Mesenchymal stem cell (in vitro differentiated cells and primary cell): ENCODE measurements at places on chromosomes 2 and 18.

GRCh38 chr2:231563378-231563961 lies 29.2 kb upstream of the TEX44 start:
- H3K4me1 ChIP-seq, result no peaks in the 10 kb centered on the region
- no peaks in the 10 kb centered on the region for H3K36me3 ChIP-seq
- DNase-seq, result peak; percentile 73

DNA sequence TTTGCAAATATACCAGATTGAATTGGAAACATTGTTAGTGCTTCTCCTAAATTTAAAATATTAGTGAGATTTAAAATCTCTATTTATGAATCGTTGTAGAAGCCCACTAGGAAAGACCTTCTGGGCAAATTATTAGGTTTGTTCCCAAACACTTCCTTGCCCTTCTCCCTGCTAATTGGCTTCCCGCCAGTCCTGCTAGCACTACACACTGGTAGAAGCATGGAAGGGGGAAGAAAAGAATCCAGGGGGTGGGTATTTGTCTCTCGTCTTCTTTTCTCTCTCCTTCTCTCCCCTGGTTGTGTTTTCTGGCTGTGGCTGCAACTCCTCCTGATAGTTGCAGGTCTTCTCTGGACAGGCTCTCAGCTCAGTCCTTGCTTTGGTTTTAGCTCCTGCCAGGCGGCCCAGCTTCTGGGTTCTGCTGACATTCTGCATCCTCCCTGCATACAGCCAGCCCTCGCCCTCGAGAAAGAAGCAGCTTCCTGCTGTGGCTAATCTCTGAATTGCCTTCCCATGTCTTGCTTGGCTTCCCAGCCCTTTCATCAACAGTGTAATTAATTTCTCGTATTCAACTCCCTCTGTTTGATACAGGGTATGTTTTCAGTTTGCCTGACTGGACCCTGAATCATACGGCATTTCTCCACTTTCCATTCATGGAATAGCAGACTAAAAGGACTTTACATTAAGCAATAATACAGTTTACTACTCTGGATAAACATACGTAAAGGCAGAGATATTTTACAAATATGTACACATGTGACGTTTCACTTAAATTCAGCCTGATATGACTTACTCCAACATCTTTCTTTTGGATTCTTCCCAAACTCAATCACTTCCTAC lies 6.9 kb upstream of the PARD3B start:
- no peaks in the 10 kb centered on the region for H3K36me3 ChIP-seq
- DNase-seq, result peak; percentile 71
- H3K4me1 ChIP-seq, result peaks cover 5% of the 10 kb centered on the region
- peak overlapping the region; percentile 26 for H3K27ac ChIP-seq

DNA sequence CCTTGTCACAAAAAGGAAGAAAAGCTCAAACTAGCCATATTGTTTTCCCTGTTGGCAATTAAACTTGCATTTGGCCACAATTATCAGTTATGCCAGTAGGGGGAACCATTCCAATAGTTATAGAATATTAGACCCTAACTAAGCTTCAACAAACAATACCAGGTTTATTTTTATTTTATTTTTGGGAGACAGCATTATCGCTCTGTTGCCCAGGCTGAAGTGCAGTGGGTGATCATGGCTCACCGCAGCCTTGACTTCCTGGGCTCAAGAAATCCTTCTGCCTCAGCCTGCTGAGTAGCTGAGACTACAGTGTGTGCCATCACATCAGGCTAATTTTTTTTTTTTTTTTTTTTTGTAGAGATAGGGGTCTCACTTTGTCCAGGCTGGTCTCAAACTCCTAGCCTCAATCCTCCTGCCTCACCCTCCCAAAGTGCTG lies 102.1 kb downstream of the ATAD2B start:
- no peak overlapping the region for H3K4me3 ChIP-seq
- DNase-seq, result peak; percentile 64

GRCh38 chr2:74261204-74261864 lies 62.9 kb downstream of the MTHFD2 start:
- H3K4me3 ChIP-seq, result no peak overlapping the region
- peak; percentile 26 for DNase-seq
- no peak overlapping the region for H3K27ac ChIP-seq
- H3K27me3 ChIP-seq, result no peaks in the 10 kb centered on the region
- H3K4me1 ChIP-seq, result no peaks in the 10 kb centered on the region

DNA sequence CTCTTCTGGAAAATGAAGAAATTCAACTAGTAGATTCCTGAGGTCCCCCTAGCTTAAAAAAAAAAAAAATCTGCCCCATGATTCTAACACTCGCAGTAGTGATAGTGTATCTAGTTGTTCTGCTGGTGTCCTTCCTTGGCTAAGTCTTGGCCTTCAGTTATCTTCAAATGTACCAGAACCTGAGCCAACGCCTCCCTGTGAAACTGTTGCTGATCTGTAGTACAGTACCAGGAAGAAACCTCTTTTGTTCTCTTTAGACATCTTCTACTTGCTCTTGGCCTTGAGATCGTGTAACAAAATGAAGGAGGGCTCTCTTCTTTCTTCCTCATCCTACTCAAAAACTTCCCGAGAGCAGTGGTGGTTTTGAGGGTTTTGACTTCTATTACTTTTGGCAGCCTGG lies 31.0 kb downstream of the PLEK start:
- H3K27me3 ChIP-seq, result peaks cover 15% of the 10 kb centered on the region
- no peak overlapping the region for H3K4me3 ChIP-seq
- DNase-seq, result no peak
- no peak overlapping the region for H3K27ac ChIP-seq
- H3K36me3 ChIP-seq, result no peaks in the 10 kb centered on the region
- H3K4me1 ChIP-seq, result no peaks in the 10 kb centered on the region

DNA sequence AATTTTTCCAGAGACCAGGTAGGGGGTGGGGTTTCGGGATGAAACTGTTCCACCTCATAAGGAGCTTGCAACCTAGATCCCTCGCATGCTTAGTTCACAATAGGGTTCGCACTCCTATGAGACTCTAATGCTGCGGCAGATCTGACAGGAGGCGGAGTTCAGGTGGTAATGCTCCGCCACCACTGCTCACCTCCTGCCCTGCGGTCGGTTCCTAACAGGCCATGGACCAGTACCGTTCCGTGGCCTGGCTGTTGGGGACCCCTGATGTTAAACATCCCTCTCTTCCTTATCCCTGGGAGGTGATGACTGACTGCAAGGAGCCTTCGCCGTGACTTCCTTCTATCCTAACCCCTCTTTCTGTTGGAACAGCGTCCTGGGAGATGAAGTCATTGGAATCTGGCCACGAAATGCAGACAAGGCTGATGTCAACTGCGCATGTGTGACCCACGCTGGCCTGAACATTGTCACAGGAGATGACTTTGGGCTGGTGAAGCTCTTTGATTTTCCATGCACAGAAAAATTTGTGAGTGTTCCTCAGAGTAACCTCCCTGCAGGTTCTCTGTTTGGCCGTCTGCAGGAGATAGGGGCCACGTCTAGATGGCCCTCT lies 82.4 kb downstream of the RTN4 start:
- no peak for DNase-seq
- H3K4me1 ChIP-seq, result no peaks in the 10 kb centered on the region
- peaks cover 40% of the 10 kb centered on the region for H3K36me3 ChIP-seq
- no peak overlapping the region for H3K4me3 ChIP-seq
- H3K27me3 ChIP-seq, result no peaks in the 10 kb centered on the region
- no peak overlapping the region for H3K27ac ChIP-seq

GRCh38 chr18:55300421-55300935 lies 287.5 kb downstream of the TCF4 start:
- H3K36me3 ChIP-seq, result no peaks in the 10 kb centered on the region
- no peaks in the 10 kb centered on the region for H3K27me3 ChIP-seq
- H3K4me1 ChIP-seq, result no peaks in the 10 kb centered on the region
- no peak for DNase-seq

DNA sequence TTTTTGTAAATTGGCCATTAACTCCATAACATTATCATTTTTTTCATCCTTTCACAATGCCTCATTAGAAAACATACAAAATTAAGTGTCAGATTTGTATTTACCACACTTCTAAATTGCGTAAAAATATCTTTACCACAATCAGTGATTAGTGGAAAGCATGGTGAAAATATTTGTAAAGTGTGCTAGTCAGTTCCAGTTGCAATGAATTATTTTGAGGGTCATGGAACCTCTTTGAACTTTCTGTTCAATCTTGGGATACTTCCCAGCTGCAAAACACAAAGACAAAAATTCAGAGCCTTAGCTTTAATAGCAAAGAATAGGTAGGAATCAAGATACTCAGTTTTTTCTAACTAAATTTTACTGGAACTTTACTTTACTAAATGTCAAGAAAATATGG lies 4.0 kb upstream of the COL3A1 start:
- no peaks in the 10 kb centered on the region for H3K4me1 ChIP-seq
- no peaks in the 10 kb centered on the region for H3K36me3 ChIP-seq
- H3K4me3 ChIP-seq, result peak overlapping the region; percentile 49
- H3K27me3 ChIP-seq, result no peaks in the 10 kb centered on the region
- no peak overlapping the region for H3K27ac ChIP-seq
- peak; percentile 43 for DNase-seq

DNA sequence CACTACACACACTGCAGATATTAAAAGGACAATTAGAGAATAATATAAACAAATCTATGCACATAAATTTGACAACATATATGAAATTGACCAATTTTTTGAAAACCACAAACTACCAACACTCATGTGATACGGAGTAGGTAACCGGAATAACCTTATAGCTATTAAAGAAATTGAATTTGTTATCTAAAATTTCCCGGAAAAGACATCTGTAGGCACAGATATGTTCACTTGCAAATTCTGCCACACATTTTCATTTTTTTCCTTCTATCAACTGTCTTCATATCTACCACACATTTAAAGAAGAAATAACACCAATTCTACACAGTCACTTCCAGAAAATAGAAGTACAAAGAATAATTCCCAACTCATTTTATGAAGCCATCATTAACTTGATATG lies 22.4 kb downstream of the NLRC4 start:
- DNase-seq, result no peak
- H3K27me3 ChIP-seq, result no peaks in the 10 kb centered on the region
- H3K36me3 ChIP-seq, result no peaks in the 10 kb centered on the region
- no peak overlapping the region for H3K4me3 ChIP-seq
- H3K4me1 ChIP-seq, result no peaks in the 10 kb centered on the region
- no peak overlapping the region for H3K27ac ChIP-seq

GRCh38 chr2:42973726-42974125 lies 181.3 kb upstream of the HAAO start:
- H3K4me3 ChIP-seq, result no peak overlapping the region
- no peaks in the 10 kb centered on the region for H3K27me3 ChIP-seq
- DNase-seq, result peak; percentile 47

GRCh38 chr2:176516051-176516602 lies 246.9 kb downstream of the MTX2 start:
- no peaks in the 10 kb centered on the region for H3K27me3 ChIP-seq
- DNase-seq, result no peak
- H3K4me3 ChIP-seq, result no peak overlapping the region
- H3K27ac ChIP-seq, result no peak overlapping the region
- H3K36me3 ChIP-seq, result no peaks in the 10 kb centered on the region

DNA sequence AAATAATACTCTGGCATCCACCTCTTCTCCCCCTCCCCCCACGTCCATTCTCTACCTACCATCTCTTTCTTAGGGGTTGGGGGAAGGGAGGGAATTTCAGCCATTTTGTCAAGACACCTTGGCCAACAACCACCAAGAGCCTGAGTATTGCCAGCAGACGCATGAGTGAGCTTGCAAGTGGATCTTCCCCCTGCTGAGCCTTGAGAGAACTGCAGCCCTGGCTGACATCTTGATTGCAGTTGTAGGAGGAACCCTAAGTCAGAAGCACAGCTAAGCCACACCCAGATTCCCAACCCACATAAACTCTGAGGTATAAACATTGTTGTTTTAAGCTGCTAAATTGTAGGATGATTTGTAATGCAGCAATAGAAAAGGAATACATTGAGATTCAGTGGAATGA lies 165.6 kb downstream of the TMEFF2 start:
- no peaks in the 10 kb centered on the region for H3K27me3 ChIP-seq
- DNase-seq, result peak; percentile 16
- H3K4me1 ChIP-seq, result no peaks in the 10 kb centered on the region
- H3K36me3 ChIP-seq, result no peaks in the 10 kb centered on the region

GRCh38 chr2:8456151-8457091 lies 225.4 kb upstream of the ID2 start:
- no peak for DNase-seq
- H3K4me1 ChIP-seq, result peaks cover 11% of the 10 kb centered on the region
- no peak overlapping the region for H3K27ac ChIP-seq

GRCh38 chr2:160213511-160213910 lies 13.4 kb upstream of the ITGB6 start:
- H3K36me3 ChIP-seq, result no peaks in the 10 kb centered on the region
- peaks cover 12% of the 10 kb centered on the region for H3K4me1 ChIP-seq
- no peak for DNase-seq
- H3K27ac ChIP-seq, result no peak overlapping the region
- no peak overlapping the region for H3K4me3 ChIP-seq
- H3K27me3 ChIP-seq, result no peaks in the 10 kb centered on the region

DNA sequence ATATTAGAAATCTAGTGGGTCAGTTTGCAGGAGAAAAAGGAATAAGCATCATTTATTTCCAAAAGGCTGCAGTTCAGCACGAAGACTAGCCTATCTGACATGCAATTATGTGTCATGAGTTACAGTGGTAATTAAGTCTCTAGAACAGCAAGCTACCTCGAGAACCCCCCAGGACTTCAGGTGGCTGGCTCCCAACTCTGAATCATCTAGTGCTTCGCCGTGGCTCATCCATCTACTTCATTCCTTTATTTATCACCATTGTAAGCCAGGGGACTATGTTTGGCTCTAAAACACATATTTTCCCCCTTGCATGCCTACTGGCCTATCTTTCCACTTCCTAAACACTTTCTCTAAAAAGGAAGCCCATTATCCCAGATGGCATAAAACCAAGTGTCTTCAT lies 121.6 kb downstream of the TXNL1 start:
- DNase-seq, result no peak
- H3K27me3 ChIP-seq, result no peaks in the 10 kb centered on the region
- no peaks in the 10 kb centered on the region for H3K4me1 ChIP-seq
- no peak overlapping the region for H3K27ac ChIP-seq
- H3K4me3 ChIP-seq, result no peak overlapping the region
- no peaks in the 10 kb centered on the region for H3K36me3 ChIP-seq

DNA sequence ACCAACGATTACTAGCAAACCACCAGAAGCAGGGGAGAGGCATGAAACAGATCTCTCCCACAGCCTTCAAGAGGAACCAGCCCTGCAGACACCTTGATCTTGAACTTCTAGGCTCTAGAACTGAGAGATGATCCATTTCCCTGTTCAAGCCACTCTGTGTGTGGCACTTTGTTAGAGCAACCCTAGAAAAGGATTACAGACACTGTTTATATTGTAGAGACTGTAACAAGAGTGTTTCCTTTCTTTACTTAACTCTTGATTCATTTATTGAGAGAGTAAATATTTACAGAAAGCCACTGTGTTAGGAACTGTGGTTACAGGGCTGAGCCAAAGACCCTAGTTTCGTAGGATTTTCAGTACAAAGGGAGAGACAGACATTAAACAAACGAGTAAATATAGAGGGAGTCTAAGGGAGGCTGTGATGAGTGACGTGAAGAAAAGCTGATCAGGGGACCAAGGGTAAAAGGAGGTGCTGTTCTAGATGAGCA lies 10.9 kb downstream of the CCDC68 start:
- H3K36me3 ChIP-seq, result no peaks in the 10 kb centered on the region
- H3K4me1 ChIP-seq, result peaks cover 2% of the 10 kb centered on the region
- H3K27ac ChIP-seq, result no peak overlapping the region
- DNase-seq, result peak; percentile 80
- no peaks in the 10 kb centered on the region for H3K27me3 ChIP-seq
